Astrocyte (in vitro differentiated cells and primary cell): ENCODE measurements at places on chromosomes 6 and 20.

DNA sequence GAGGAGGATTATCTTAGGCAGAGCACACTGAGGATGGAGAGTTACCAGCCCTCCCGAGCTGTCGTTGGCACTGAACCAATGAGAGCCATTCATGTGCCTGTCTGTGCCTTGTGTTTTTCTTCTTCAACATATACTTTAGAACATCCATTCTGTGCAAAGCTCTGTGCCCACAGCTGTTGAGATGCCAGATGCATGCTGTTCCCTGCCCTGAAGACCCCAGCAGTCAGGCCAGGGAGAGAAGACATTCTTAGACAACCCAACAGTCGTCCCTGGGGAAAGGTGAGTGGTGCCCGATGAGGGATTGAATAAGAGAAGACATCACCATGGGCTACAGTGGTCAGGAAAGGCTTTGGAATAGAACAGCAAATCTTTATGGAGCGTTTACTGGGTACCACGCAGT lies 114.1 kb downstream of the NRN1 start:
- H3K27me3 ChIP-seq = no peaks in the 10 kb centered on the region
- no peaks in the 10 kb centered on the region for H3K36me3 ChIP-seq
- DNase-seq = no peak
- no peak overlapping the region for H3K4me3 ChIP-seq
- no peaks in the 10 kb centered on the region for H3K4me1 ChIP-seq

GRCh38 chr20:34084227-34084923 lies 27.7 kb downstream of the EIF2S2 start:
- DNase-seq = no peak
- H3K27ac ChIP-seq = no peak overlapping the region
- peaks cover 12% of the 10 kb centered on the region for H3K4me1 ChIP-seq
- no peak overlapping the region for H3K4me3 ChIP-seq
- H3K27me3 ChIP-seq = no peaks in the 10 kb centered on the region
- peaks cover 25% of the 10 kb centered on the region for H3K36me3 ChIP-seq

- H3K4me1 ChIP-seq = peaks cover 16% of the 10 kb centered on the region
- no peak for DNase-seq
- H3K27ac ChIP-seq = no peak overlapping the region
Observed at GRCh38 chr20:43839793-43840199, 74.9 kb upstream of the TOX2 start.

DNA sequence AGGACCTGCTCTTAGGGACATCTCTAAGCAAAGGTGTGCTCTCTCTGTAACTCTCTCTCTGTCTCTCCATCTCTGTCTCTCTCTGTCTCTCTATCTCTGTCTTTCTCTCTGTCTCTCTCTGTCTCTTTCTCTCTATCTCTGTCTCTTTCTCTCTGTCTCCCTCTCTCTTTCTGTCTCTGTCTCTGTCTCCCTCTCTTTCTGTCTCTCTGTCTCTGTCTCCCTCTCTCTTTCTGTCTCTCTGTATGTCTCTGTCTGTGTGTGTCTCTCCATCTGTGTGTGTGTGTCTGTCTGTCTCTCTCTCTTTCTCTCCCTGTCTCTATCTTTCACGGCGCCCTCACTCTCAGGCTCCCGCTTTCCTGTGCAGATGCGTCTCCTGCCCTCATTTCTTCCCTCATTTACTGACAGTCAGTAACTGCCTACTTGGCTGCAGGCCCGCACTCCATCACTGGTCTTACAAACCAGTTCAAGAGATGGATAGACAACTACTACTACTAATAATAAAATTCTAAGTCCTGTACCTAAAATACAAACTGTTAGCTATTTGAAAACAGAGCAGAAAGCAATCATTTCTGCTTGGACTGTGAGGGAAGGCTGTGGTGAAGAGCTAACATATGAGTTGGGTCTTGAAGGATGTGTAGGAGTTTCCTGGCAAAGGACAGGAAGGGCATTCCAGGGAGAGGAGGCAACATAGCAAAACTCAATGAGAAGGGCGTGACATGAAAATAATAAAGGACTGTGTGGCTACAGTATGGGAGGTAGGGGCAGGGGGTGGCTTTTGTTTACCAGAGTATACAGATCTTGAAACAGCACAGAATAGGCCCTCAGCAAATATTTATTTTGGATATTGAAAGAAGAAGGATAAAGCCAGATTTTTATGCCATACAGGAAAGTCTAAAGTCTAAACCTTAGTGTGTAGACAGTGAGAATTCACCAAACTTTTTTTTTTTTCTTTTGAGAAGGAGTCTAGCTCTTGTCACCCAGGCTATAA lies 67.8 kb upstream of the TAB2 start:
- no peaks in the 10 kb centered on the region for H3K4me1 ChIP-seq
- H3K4me3 ChIP-seq = no peak overlapping the region
- no peaks in the 10 kb centered on the region for H3K27me3 ChIP-seq
- H3K27ac ChIP-seq = no peak overlapping the region
- no peaks in the 10 kb centered on the region for H3K36me3 ChIP-seq

GRCh38 chr6:7468382-7469081 lies 72.9 kb upstream of the DSP start:
- H3K4me1 ChIP-seq = peaks cover 16% of the 10 kb centered on the region
- H3K27me3 ChIP-seq = no peaks in the 10 kb centered on the region
- no peaks in the 10 kb centered on the region for H3K36me3 ChIP-seq
- peak overlapping the region; percentile 22 for H3K4me3 ChIP-seq

DNA sequence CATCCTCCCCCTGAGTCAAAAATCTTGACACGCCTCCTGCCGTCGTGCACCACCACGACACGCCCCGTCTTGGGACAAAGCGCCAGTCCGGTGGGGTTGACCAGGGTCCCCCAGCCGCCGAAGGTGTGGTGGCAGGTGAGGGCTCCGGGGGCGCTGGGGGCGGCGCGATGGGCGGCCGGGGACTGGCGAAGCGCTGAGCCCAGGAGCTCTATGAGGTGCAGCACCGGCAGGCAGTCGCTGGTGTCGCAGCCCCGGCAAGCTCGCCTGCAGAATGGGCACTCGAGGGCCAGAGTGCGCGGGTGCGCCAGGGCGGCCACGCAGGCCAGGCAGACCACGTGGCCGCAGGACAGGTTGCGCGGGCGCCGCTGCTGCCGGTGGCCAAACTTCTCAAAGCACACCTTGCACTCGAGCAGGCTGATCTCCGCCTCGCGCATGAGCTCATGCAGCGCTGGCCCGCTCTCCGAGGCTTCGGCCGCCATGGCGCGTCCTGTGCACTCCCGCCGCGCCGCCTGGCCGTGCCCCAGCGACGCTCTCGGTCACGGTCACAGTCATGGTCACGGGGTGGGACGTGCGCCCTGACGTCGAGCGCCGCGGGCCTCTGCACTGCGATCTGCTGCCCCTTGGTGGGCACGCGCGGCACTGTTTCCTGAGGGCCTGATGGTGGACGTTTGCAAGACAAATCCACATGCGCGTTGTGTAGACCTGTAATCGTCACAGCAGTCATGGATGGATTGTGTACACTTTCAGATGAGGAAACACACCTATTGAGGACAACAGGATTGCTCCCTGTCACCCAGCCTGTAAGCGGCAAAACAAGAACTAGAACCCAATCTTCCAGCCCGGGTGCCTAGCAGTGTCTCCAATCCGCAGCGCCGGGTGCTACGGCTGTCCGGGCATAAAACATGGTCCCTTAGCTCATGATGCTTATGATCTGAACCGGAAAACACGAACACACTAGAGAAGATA lies at the start of gene NHLRC1:
Gene NHLRC1, minus strand, starts transcription at position 550 of the 966 bp plus-strand sequence. Its CDS starts 71 bp downstream, at position 479.
- peaks cover 5% of the 10 kb centered on the region for H3K4me1 ChIP-seq
- H3K36me3 ChIP-seq = no peaks in the 10 kb centered on the region
- peak within 1 kb of the TSS; percentile 55 for H3K4me3 ChIP-seq
- H3K27ac ChIP-seq = no peak within 1 kb of the TSS
- peak; percentile 75 for DNase-seq

GRCh38 chr20:24017458-24017755 lies 28.8 kb upstream of the GGTLC1 start:
- no peak for DNase-seq
- no peaks in the 10 kb centered on the region for H3K27me3 ChIP-seq
- no peaks in the 10 kb centered on the region for H3K4me1 ChIP-seq
- H3K36me3 ChIP-seq = no peaks in the 10 kb centered on the region

GRCh38 chr6:73314577-73315492 lies 39.2 kb downstream of the DPPA5 start:
- H3K4me1 ChIP-seq = peaks cover 3% of the 10 kb centered on the region
- H3K27me3 ChIP-seq = peaks cover 12% of the 10 kb centered on the region
- peak overlapping the region; percentile 33 for H3K4me3 ChIP-seq
- DNase-seq = no peak

- H3K36me3 ChIP-seq = no peaks in the 10 kb centered on the region
- no peaks in the 10 kb centered on the region for H3K4me1 ChIP-seq
- H3K4me3 ChIP-seq = no peak overlapping the region
- no peak overlapping the region for H3K27ac ChIP-seq
- H3K27me3 ChIP-seq = no peaks in the 10 kb centered on the region
Observed at GRCh38 chr6:70107852-70108629, 194.8 kb downstream of the COL9A1 start.

- DNase-seq = no peak
- H3K4me1 ChIP-seq = no peaks in the 10 kb centered on the region
- no peak overlapping the region for H3K4me3 ChIP-seq
- no peak overlapping the region for H3K27ac ChIP-seq
Observed at GRCh38 chr20:16378122-16378521, 195.1 kb downstream of the KIF16B start.
